HEK293T (cell line): ENCODE measurements at places on chromosomes 7 and 10.
A peak's percentile ranks its signal among the peaks of the same experiment; 100 is the strongest.

- DNase-seq: no peak
Measured at GRCh38 chr7:125193263-125193662, 263.6 kb upstream of the POT1 start.

DNA sequence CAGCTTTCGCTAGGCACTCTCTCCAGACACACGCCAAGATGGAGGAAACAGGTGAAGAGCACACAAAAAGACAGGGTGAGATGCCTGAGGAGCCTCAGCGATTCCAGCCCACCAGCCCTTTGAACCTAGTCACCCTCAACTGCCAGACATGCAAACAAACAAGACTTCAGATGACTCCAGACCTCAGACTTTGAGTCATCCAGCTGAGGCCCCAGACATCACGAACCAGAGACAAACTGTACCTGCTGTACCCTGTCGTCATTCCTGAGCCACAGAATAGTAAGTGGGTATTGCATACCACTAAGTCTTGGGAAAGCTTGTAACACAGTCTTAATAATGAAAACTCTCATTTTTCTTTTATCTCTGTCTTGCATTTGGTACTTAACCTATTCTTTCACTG lies 126.6 kb upstream of the LSM8 start:
- DNase-seq: no peak

DNA sequence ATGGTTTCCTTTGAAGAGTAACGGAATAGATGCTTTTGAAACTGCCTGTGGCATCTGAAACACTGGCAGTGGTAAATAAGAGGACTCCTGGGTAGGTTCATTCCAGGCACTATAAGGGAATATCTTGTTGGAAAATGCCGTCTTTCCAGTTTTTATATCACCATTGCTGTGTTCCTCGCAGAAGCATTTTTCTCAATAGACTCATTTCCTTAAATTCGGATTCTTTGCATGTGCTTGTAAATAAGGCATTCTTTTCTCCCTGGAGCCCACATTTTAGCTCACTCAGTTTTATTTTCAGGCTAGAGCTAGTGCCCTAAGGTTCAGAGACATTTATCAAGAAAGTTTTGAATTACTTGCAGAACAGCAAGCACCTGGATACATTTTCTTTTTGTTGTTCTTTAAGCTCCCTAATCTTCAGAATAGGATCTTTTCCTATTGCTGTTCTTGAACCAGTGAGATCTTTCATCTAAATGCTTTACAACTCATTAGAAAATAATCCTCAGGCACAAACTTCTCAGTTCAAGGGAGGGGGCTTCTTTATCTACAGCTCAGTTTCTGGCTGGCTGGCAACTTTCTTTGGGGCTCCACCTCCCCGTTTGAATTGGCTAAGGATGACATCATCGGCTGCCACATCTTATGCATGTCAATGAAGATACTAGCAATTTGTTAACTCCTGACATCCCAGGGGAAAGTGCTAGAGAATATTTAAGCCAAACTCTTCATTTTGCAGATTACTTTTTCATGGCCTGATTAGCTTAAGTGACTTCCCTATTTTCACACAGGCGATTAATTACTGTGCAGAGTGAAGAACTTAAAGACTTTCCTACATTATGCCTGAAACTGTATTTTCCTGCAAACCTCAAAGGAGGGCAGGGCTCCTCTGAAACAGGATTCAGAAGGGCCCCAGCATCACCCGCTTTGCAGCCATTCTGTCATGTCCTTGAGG lies 133.7 kb upstream of the RSU1 start:
- DNase-seq: peak; percentile 39

DNA sequence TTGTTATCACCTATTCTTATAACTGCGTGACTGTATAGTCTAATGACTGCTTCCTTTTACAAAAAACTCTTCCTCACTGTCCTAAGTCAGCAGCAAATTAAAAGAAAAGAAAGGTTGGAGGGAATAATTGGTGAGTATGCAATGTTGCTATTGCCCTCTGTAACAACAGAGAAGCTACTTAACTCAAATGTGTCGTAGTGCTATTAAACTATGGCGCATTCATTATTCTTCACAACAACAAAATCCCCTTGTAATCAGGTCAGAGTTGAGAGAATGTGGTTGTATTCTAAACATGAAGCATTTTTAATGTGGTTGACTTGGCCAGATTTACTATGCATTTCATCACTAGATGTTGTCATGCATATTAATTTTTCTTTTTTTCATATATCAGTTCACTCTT lies 897.8 kb upstream of the PHF14 start:
- DNase-seq: no peak

DNA sequence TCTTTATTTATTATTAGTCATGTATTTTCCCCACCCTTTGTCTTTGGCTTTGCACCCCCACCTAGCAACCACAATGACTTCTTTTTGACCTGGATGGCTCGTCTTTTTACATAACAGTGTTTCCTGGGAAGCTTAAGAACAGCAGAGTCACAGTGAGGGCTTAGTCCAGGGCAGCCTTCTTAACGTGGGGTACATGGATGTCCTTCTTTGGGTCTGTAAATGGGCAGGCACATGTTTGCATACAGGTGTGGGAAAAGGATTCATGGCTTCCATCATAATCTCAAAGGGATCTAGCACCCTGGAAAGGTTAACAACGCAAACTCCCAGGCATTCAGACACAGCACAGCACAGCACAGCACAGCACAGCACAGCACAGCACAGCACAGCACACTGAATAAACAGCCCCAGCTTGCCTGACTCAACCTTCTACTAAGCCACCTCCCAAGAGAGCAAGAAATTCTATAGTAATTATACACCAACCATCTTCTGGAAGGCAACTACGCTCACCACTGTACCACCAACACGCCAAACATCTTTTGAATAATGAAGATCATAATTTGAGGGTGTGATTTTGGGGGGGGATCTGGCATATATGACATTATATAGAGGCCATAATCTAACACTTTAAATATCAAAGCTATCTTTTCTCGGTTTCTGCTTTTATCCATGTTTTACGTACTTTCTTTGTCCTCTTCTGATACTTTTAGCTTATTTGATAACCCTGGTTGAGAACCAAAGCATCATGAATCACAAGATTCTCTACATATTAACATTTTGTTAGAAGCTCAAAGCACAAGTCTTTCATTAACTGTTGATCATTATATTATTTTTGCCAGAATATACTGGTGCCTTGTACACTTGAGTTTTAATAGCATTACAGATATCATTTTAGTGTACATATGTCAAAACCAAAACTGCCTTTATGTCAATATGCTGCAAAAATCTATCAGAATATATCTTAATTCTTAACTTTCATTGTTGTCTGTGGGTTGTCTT lies 177.2 kb upstream of the KLF14 start:
- DNase-seq: no peak

DNA sequence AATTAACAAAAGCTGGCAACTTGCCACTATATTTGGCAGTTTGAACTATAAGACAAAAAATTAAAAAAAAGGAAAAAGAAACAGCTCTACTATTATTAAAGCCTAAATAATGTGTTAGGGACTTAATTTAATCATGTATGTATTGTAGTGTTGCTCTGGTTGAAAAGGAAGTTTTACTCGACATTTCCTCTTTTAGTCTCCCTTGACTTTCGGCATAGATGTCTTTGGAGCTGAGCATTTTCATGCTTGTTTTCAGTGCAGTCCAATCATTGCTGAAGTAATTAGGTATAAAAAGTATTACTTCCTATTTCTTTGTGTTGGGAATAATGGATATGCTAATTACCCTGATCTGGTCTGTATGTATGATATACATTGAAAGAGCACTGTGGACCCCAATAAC lies 216.8 kb upstream of the KLF6 start:
- DNase-seq: no peak

DNA sequence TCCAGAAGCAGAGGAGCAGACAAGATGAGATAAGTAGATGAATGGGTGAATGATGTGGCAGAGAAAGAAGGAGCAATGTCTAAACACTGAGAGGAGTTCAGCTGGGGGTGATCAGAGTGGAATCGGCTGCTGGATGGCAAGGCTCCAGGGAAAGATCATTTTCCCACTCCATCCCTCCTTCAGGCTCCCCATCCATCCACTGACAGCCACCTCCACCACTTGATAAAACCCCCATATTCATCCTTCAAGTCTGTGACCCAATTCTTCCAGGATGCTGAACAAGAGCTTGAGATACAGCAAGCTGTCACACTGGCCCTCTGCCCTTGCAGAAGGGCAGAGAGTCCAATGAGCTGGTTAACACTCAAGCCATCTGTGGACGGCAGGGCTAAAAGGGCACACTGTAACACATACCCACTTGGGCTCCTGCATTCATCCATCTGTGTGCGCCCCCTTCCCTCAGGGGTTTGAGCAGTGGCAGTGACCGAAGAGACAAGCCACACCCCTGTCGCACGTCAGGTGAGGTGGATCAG lies 30.8 kb upstream of the CACNB2 start:
- no peak for DNase-seq

GRCh38 chr10:113985297-113985844 lies 58.3 kb upstream of the ADRB1 start:
- no peak for DNase-seq

- DNase-seq: no peak
Measured at GRCh38 chr7:132290021-132290420, 286.2 kb downstream of the PLXNA4 start.

GRCh38 chr10:133261726-133262325 lies 14.8 kb downstream of the ADAM8 start:
- DNase-seq: peak; percentile 94

- no peak for DNase-seq
Measured at GRCh38 chr10:102701272-102701671, 12.9 kb downstream of the ARL3 start.

- peak; percentile 82 for DNase-seq
Measured at GRCh38 chr7:73811760-73812168, 19.0 kb upstream of the CLDN4 start.

DNA sequence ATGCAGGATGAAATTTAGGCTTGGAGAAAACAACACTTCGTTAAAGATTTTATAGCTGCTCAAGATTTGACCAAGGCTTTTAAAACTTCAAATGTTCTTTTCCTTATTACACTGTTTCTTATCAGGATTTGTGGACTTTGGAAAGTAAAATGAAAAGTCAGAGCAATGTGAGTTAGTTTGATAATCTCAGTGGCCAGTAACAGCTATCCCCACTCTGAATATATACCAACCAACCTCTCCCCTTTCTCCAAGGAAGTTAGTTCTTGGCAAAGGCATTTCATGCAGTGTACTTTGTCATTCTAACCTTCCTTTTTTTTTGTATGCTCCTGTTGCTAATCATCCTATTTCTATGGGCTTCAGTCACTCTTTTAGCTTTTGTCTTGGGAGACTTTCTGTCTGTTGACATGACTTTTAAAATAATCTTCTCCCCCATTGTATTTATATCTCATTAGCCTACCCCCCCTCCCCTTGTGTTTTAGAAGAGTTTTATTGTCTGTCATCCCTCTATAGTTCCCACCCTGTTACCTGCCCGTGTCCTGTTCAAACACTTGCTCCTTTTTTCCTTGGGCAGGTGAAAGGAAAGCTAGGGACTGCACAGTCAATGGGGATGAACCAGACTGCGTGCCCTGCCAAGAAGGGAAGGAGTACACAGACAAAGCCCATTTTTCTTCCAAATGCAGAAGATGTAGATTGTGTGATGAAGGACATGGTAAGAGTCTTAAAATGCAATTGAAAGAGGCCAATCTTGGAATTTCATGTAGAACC lies 16.7 kb downstream of the FAS start:
- DNase-seq: no peak

DNA sequence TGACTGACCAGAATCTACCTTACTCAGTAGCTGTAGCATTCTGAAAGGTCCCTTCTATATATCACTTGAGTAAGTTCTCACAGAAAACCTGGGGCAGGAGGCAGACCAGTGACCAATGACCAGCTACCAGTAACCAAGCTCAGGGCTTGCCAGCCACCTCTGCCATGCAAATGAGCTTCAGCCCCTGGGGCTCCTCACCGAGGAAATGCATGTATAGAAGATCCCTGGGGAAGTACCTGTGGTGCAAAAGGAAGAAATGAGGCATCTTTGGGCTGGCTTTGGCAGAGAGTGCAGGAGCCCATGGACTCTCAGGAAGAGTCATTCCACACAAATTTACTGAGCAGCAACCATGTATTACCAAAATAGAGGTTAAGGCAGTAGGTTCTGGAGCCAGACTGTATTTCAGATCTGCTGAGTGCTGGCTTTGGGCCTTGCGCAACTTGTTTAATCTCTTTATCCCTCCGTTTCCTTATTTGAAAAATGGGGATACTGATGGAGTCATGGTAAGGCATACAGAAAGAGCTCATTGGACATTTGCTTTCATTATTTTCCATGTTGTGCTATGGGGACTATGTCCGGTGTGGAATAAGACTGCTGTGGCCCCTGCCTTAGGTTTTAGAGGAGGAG lies 41.1 kb upstream of the FAM204A start:
- no peak for DNase-seq

- no peak for DNase-seq
Measured at GRCh38 chr7:30975256-30975899, 11.6 kb downstream of the GHRHR start.

DNA sequence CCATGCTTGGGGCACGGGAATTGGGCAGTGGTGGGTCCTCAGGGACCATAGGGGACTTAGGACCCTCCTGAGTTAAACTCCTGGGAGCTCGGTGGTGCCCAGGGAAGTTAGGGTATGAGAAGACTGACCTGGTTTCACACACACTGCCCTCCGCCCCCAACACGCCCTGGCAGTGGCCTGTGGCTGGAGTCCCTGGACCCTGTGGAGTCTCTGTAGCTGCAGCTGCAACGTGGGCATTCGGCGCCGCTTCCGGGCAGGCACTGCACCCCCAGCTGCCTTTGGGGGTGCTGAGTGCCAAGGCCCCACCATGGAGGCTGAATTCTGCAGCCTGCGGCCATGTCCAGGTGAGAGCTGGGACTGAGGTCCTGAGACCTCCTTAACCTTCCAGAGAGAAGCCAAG lies 29.9 kb upstream of the ZNF862 start:
- DNase-seq: no peak

DNA sequence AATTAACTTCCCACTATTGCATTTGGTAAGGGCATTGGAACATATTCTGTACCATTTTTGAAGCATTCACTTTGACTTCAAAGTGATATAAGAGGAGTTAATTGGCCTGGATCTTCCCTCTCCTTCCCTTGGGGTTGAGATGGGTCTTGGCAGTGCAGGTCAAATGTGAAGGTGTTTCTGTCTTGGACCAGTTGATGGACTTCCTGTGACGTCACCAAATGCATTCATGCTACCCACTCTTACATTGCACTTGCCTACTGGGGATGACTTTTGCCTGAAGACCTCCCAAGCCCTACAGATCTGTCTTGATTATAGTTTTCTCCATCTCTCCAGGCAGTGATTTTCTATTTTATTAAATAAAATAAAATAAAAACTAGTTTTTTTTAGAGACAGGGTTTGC lies 221.5 kb downstream of the BUB3 start:
- no peak for DNase-seq

- no peak for DNase-seq
Measured at GRCh38 chr10:90969121-90969534, 48.2 kb upstream of the ANKRD1 start.

- peak; percentile 6 for DNase-seq
Measured at GRCh38 chr7:118372530-118372929, 148.0 kb downstream of the ANKRD7 start.

DNA sequence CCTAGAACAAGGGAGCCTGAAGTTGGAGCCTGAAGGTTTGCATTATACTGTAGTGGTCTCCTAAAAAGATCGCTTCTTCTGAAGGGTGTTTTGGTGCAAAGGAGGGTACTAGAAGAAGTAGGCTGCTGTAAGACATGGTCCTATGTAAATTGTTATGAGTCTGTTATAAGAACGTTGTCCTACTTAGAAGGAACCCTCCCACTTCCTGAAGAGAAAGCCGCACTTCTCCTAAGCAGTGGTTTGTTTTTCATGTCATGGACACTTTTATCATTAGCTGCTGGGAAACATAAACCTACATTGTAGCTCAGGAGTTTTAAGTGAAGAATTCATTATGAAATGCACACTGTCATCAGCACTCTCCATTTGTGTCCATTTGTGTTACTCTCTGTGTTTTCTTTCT lies 129.1 kb upstream of the ITGB1 start:
- DNase-seq: no peak
